ENCODE measurements at places on chromosomes 4 and X.

GRCh38 chrX:128619490-128619889, 567.3 kb upstream of the ACTRT1 start:
- no peak for DNase-seq

DNA sequence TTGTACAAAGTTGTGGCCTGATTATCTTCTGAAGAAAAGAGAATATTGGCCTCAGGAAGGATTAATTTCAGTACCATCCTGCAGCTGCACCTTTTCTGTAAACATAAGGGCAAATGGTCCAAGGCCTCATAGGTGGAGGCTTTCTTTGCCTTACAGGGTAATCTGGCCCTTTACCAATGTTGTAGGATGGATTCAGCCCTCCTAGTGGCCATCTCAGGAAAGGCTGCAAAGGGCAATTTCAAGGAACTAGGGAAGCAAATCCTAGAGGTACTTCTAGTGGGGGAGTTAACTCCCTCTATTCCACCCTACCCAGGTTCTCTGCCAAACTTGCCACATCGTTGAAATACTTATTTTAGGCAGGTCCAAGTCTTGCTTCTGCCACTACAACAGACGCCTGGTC, 57.6 kb downstream of the UGT2B11 start:
- no peak for DNase-seq

GRCh38 chr4:111934314-111934713, 210.9 kb upstream of the FAM241A start:
- no peak for DNase-seq

DNA sequence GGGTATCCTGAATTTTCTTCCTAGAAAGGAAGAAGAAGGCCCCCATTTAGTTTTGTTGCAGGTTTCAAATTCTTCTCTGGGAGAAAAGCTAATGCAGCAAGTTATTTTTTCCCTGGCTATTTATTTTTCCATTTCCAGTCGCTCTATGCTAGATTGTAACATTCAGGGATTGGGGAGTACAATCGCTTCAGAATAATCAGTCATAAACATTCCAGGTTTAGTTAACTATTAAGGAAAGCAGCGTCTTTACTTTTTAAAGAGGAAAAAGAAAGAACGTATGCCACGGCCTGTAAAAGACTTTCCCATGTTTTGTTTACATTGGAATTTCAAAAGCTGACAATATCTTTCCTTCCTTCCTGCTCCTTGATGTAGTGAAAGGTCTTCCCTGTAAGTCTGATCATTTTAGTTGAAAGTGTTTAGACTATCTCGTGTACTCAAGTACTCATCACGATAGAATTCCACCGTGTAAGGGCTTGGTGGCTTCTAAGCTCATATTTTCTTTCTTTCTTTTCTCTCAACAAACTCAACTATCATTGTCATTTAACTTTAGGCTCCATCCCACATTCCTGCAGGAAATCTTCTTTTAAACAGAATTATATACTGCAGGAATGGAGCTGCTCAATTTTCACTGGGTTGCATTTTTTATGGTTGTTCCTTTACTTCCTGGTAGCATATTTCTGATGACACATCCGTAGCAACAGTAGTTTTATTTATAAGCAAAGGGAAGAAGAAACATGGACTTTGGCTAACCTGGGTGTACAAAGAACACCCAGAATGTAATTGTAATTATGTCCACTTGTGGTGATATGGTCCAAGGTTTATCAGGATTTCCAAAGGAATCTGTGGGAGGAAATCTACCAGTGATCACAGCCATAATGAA, 213.1 kb upstream of the FAT1 start:
- DNase-seq, result no peak

GRCh38 chr4:172938870-172939269, 229.7 kb upstream of the GALNT7 start:
- DNase-seq, result no peak

- no peak for DNase-seq
These were observed 54.9 kb downstream of the NDST4 start for GRCh38 chr4:115058533-115058932.

DNA sequence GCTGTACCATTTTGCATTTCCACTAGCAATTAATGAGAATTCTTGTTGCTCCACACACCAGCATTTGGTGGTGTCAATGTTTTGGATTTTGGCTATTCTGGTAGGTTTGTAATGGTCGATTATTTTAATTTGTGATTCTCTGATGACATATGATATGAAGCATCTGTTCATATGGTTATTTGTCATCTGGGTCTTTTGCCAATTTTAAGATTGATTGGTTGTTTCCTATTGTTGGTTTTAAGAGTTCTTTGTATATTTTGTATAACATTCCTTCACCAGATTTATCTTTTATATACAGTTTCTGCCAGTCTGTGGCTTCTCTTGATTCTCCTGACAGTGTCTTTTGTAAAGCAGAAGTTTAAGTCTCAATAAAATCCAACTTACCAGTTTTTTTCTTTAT, 18.5 kb upstream of the BDH2 start:
- DNase-seq, result no peak

DNA sequence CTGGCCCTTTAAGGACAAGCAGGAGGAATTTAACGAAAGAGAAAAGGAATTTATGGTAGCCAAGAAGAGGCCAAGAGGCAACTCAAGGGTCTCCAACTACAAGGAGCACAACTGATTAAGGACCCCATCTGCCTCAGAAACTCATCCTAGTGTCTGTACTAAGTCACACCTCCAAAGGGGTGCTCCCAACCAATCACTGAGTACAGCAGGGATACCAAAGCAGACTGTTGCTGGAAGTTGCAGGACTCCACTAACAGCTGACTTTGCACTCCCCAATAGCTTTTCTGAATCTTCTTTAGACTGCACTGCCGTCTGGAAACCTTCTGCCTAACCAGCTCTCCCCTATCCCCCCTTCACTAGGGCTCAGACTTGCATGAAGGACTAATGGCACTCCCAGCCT, 50.6 kb downstream of the ATP11C start:
- DNase-seq, result no peak

DNA sequence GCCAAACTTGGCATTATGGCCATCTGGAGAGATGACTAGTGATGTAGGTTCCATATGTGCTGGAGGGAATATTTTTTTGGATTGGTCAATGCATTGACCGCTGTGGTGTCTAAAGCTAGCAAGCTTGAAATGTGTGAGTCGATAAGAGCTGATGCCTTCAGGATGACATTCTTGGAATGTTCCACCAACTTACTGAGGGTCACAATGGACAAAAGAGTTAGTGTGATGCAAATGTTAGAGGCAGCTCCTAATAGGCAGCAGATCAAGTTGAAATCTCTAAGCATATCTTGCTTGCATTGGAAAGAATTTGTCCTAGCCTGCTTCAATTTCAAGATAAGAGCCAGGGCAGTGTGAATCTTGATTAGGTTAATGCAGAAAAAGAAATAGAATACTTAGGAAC, 210.4 kb upstream of the AFF2 start:
- DNase-seq, result no peak

DNA sequence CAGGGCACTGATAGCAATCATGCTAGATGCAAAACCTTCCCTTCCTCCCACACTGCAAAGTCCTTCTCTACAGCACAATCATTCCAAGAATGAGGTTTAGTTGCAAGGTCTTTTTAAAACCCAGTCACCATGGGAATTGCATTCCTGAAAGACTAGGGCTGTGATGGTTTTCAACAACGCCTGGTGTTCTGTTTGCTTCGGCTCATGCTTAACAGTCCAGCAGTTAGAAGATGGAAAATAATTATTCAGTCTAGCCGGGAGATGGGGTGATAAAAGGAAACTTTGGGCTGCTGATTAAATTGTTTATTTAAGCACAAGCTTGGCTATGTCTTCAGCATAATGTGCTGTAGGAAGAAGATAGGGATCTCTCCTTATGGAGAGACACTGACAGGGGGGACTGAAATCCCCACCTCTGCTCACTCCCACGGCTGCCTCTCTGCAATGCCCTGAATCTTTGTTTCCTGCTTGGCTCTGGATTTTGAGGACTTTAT, 211.4 kb downstream of the MID1IP1 start:
- DNase-seq, result no peak

DNA sequence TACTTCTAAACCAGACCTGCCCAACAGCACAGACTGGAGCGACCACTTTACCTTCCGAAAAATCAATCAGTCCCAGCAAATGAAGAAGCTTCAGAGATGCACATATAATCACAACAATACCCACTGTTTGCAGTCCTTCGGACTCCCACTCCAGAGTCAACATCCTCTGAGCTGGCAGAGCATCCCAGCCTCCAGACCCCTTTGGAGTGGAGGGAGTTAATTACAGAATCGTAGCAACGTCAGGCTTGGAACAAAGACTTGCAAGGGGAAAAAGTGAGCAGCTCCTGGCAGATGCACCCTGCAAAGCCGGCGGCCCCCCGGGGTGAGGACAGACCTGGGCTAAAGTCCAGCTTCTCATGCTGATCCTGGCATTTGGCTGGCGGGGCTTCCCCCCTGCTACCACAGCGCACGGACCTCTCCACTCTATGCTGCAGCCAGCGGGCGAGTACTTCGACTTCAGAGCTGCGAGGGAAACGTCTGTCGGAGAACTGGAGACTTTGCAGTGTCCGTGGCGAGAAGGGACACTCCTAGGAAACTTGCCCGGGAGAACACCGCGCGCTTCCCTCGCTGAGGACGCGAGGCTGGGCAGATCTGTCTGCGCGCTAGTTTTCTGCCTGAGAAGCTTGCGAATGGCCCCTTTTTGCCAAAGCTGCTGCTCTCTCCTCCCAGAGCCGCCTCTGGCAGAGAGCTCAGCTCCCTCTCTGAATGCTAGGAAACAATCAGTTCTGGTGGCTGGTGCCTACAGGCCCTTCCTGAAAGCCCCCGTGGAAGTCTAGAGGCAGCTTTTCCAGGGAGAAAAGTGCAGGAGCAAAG, 283.7 kb downstream of the PACRGL start:
- no peak for DNase-seq

DNA sequence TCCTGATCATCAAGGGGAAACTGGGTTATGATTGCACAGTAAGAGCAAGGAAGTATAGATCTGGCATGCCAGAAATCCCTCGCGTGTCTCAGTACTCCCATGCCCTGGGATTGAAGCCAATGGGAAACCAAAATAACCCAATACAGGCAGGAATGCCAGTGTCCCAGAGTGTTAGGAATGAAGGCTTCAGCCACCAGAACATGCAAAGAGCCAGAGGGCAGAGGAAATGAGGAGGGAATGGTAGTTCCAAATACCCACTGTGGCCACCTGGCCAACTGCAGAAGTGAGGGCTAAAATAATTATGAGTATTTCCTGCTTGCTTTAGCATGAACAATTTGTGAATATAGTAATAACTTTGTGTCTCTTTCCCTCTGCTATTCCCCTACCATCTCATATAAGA, 12.2 kb downstream of the MTNR1A start:
- no peak for DNase-seq

GRCh38 chr4:143337600-143338287, 1.1 kb downstream of the GAB1 start:
- DNase-seq, result no peak

DNA sequence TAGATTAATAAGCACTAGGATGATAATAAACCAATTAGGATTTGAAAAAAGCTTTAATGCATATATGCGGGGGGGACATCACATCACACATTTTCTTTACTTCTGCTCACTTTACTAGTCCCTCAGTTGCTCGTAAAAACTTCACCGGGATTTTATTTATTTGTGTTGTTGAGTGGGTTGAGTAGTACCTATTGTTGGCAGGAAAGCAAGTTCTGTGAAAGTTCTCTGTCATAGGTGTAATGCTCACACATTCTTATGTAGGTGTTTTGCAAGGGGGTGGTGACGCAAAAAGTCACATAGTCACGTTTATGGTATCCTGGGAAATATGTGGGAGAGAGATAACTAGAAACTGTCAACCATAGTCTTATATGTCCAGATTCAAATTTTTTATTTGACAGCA, 65.3 kb downstream of the PDLIM5 start:
- DNase-seq, result no peak

- DNase-seq, result no peak
These were observed 95.5 kb upstream of the PPP2R3B start for GRCh38 chrX:482192-482701.

GRCh38 chrX:45322382-45322781, 121.7 kb upstream of the DIPK2B start:
- DNase-seq, result no peak

DNA sequence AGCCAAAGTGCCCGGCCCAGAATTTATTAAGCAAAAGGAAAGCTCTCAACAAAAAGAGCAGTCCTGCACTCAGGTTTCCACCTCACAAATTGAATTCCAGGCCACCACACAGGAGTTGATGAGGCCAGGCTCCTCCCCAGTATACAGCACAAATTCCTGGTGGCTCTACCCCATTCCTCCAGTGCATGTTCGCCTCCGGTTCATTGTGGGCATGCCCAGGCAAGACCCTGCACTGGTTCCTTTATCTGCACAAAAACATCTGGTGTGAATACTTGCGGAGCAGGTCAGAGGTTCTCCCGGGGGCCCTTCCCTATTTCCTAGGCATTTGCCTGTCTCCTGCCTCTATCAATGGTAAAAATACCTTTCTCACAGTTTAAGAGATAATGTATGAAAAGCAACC, 195.2 kb upstream of the ANXA10 start:
- DNase-seq, result no peak

DNA sequence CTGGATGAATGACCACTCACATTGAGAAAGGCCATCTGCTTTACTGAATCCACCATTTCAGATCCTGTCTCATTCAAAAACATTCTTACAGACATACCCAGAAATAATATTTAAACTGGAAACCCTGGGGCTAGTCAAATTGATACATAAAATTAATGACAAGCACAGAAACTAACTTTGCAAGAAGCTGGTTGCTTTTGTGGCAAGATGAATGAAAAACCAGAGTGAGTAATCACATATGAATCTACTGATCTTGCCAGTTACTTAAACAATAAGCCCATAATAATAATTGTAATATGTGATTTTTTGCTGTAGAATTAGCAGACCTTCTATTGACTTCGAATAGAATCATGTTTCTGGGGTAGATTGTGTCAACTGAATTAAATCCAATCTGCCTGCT, 235.1 kb downstream of the PPARGC1A start:
- no peak for DNase-seq

DNA sequence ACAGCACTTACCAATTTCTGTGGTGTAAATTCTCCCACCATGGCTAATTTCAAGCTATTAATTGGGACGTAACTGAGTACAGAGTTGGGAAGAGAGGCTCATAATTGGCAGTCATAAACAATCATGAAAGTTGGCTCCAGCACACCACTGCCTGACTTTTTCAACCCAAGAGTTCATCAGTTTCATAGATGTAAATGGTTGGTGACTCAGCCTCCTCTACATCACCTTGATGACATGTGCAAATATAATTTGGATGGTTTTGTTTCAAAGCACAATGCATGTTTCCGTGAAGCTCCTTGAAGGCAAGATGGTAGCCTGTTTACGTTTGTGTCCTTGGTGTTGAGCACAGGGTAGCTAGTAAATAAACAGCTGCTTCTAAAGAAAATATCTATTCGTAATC, 235.1 kb downstream of the LDB2 start:
- no peak for DNase-seq

GRCh38 chrX:64206556-64207162, 1.2 kb upstream of the AMER1 start:
- DNase-seq, result no peak

DNA sequence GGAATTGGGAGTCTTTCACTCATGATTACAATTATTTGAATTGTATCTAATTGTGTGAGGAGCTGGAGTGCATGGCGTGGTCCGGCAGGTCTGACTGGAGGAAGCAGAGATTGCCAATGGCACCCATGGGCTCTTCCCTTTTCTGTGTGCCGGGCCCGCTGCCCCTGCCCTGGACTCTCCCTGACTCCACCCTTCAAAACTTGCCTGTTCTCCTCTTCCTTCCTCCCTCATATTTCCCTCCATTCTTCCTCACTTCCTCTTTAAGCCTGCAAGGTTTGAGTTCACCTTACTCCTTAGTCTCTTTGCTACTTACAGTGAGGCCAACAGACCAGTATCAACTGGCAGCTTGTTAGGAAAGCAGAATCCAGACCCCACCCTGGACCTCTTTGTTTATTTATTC, 6.5 kb upstream of the STBD1 start:
- no peak for DNase-seq
